ENCODE measurements at places on chromosomes 13 and 19.

DNA sequence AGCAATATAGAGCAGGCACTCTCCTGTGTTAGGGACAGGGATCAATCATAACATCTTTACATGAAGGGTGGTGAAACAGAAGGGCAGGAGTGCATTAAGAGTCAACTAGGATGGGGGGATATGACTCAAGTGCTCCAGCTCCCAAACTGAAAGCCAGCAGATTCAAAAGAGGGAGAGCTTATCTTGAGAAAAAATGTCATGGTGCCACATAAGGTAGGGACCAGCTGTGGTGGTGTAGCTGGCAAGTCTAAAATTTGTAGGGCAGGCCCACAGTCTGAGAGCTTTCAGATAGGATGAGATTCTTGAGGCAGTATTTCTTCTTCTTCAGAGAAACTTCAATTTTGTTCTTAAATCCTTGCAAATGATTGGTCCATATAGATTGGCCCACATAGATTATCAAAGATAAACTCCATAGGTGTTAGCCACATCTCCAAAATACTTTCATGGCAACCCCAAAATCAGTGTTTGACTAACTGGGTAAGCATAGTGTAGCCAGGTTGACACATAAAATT is 19.1 kb downstream of the DNAJC15 start:
- peak; percentile 9 for DNase-seq

DNA sequence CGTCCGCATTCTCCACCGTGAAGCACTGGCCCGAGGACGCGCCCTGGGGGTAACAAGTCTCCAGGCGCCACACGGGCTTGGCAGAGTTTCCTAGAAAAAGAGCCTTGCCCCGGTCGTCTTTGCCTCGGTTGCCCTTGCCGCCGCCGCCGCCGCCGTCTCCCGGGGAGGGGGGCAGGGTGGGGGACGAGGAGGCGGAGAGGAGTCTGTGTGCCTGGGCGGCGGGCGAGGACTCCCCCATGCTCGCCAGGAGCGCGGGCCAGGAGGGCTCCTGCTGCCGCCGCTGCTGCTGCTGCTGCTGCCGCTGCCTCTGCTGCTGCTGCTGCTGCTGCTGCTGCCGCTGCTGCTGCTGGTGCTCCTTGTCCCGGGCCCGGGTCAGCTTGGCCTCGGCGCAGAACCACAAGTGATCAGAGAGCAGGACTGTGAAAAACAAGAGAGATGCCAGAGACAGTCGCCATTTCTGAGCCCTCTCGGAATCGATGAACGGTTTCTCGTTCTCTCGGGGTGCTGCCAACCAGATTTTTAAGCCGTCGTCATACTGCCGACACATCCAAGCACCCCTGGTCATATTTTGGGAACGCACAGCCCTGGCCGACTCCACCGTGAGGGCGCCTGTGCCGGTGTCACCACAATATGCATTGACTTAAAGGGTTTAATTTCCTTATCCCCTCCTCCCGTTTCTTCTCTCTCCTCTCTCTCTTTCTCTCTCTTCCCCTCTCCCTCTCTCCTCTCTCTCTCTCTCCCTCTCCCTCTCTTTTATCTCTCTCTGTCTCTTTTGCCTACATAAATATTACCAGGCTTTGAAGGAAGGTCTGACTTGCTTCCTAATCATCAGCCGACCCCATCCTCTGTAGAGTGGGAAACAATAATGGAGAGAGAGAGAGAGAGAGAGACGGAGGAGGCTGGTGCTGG is 349.1 kb downstream of the LIG4 start:
- peak; percentile 2 for DNase-seq

- peak; percentile 92 for DNase-seq
These were observed at the start of gene EID2 for GRCh38 chr19:39539518-39540332. Gene EID2, minus strand, starts transcription at chr19:39540161. Its CDS starts 82 bp downstream, at chr19:39540079.

DNA sequence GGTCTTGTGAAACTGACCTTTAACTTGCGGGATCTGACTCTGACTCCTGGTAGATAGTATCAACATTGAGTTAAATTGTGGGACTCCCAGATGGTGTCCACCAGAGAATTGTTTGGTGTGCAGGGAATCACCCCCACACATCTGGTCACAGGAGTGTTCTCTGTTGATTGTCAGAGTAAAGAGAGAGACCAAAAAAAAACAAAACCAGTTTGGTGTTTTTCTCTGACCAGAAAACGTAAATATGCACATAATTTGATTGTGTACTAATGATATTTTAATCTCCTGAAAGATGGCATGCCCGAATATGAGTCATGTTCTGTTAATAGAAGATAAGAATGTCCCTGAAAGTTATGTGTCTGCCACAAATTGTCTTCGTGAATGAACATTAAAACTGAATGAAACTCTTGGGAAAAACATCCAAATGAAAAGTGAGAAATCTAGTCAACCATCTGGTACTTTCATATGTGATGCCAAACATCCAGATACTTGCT is 118.5 kb upstream of the GPC6 start:
- DNase-seq, result no peak

- no peak for DNase-seq
These were observed 82.7 kb upstream of the PCDH8 start for GRCh38 chr13:52931131-52931530.

Data from RPMI8226 (cell line).